RPMI8226 (cell line): ENCODE measurements at places on chromosomes 2 and 18.

DNA sequence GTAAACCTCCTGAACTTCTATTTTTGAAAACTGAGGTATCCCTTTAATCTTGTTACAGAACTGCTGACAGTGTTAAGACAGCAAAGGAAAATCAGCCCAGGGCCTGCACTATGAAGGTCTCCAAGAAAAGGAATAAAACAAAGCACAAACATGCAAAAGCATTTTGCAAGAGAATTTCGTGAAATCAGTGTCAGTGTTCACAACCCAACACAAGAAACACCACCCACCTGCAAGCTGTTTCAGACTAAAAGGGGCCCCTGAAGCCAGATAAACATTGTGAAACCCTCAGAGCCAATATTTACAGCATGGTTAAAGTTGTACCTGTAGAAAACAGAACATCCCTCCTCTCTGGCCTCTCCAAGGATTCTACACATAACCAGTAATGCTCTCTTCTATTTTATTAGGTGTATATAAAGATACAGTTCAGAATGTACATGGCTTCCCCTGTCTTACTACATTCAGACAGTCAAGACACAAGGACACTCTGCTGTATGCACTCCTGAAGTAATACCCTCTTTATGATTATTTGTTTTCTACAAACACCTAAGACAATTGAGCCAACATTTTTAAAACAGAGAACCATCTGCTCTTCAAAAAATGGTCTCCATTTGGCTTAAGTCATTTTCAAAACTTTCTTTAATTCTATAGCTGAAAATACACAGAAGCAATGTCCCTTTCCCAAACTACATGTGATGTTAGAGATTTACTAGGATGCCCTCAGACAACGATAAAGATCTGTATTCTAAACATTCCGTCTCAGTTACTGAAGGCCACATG, 149.5 kb upstream of the ZFP36L2 start:
- DNase-seq: no peak

GRCh38 chr18:37409878-37410277, 155.7 kb downstream of the CELF4 start:
- no peak for DNase-seq

GRCh38 chr18:44452346-44452745, 228.3 kb upstream of the SETBP1 start:
- no peak for DNase-seq

DNA sequence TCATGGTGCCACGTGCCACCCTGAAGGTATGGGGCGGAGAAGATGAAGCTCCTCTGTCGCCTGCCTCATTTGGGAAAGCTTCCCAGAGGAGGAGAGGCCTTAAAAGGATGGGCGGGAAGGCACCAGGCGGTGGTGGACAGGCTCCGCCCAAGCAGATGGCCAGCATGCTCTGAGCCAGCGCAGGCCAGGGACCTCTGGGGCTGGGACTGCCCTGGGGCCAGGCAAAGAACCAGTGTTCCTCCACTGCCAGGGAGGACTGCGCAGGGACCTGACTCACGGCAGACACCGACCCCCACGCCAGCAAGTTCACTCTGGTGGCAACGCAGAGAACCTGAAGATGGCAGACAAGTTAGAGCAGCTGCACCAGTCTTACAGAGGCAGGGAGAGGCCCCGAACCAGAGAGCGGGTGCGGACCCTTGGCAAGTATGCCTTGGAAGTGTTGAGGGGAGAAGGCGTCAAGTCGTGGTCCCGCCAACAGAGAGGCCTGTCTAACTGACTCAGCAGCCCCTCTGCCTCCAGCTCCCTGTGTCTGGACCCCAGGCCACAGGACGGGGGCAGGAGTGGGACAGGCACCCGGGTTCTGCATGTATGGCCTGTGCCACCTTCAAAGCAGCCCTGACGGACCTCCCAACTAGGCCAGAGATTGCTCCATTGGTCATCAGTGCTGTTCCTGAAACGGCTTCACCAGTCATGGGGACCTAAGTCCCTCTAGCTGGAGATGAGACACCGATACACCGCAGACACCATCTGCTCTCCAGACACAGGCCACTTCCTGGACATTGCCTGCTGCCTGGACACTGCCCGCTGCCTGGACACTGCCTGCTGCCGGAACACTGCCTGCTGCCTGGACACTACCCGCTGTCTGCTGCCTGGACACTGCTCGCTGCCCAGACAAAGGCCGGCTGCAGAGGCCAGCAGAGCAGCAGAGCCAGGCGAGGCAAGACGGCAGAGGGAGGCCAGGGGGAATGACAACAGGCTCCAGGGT, 124.7 kb downstream of the HDAC4 start:
- DNase-seq: no peak

DNA sequence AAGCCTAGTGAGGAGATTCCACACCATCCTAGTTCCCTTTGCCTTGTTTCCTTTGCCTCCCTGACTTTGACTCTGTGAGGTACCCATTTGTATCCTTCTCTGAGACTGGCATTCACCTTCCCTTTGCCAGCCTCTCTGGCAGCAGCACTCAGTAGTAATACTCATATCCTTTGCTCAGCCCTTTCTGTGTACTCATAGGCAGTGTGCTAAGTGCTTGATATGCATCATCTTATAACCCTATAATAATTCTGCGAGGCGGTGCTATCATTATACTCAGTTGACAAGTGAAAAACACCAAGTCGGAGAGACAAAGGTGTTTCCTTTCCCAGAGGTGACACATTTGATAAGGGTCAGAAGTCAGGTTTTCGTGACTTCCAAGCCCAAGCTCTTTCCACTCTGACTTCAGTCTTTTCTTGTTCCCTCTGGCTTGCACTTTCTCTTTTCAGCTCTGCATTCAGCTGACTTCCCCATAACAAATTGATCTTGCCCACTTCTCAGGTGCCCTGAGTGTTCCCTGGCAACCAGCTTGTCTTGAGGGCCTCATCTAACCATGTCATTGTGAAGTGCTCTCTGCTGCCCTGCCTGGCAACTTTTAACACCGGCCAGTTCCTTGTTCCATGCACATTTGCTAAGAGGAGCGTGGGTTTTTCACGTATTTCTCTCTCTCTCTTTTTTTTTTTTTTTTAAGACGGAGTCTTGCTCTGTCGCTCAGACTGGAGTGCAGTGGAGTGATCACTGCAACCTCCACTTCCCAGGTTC, 94.5 kb upstream of the UPP2 start:
- peak; percentile 31 for DNase-seq

DNA sequence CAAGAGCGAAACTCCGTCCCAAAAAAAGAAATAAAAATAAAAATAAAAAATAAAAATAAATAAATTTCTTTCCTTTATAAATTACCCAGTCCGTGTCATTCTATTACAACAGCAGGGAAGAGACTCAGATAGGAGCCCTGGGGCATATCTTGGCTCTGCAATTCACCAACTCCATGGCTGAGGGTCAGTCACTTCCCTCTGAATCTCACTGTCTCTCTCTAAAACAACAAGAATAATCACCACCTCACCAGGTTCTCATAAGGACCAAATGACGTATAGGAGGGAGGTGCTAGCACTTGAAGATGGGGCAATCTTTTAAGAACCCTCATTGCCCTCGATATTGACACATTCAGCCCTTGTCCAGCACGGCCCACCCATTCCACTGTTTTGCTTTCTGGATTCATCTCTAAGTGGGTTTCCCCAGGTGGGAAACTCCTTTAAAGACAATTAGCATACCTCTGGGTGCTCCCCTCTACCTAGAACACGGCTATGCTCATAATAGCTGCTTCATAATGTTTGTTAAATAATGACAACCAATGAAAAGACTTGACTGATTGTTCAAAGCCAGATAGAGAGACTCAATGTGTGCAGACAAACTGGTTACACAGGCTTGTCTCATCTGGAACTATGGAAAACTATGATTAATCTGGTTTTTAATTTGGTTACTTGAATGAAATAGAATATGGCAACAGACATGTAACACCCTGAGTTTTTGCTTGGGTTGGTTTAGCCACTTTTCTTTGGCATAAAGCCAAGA, 15.1 kb downstream of the MYCN start:
- DNase-seq: no peak

GRCh38 chr2:237431372-237431771, 17.4 kb upstream of the COL6A3 start:
- DNase-seq: no peak

DNA sequence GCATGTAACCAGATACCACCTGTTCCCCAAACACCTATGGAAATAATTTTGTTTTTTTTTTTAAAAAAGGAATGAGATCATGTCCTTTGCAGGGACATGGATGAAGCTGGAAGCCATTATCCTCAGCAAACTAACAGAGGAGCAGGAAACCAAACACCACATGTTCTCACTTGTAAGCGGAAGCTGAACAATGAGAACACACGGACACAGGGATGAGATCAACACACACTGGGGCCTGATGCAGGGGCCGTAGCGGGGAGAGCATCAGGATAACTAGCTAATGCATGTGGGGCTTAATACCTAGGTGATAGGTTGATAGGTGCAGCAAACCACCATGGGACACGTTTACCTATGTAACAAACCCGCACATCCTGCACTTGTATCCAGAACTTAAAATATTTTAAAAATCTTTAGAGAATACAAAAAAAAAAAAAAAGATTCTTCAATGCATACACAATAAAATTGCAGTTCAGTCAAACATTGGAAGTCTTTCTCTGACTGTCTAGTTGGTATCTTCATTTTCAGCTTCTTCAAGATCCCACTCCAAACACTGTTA, 11.6 kb upstream of the CASP10 start:
- DNase-seq: no peak
